ENCODE measurements at places on chromosomes 13 and 19.

GRCh38 chr13:114229506-114229905, 5.2 kb upstream of the CDC16 start:
- no peak for DNase-seq

- no peak for DNase-seq
Observed at GRCh38 chr13:44842158-44842557, 147.1 kb downstream of the NUFIP1 start.

DNA sequence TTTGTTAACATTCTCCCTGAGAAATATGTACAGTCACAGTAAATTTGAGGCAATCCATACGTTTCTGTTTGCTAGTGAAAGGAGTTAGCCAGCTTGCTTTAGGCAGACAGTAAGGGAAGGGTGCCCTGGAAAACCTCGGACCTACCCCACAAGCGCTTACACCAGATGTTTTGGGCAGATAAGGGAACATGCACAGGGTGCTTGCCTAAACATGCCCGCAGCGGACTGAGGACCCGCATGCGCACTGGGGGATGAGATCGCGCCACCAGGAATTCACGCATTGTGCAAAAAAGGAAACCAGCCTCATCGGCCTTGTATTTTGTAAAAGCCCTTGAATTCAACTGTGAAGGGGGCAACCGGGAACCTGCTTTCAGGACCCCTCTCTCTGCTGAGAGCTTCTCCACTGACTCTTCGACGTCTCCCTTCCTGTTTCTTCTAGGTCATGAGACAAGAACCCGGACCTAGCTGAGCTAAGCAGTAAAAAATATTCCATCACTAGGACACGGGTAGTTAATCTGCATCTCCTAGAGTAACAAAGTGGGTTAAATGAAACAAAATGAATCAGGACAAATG, 1399.2 kb upstream of the ATXN8OS start:
- no peak for DNase-seq

GRCh38 chr13:48594096-48594815, 59.5 kb upstream of the CYSLTR2 start:
- DNase-seq, result no peak

DNA sequence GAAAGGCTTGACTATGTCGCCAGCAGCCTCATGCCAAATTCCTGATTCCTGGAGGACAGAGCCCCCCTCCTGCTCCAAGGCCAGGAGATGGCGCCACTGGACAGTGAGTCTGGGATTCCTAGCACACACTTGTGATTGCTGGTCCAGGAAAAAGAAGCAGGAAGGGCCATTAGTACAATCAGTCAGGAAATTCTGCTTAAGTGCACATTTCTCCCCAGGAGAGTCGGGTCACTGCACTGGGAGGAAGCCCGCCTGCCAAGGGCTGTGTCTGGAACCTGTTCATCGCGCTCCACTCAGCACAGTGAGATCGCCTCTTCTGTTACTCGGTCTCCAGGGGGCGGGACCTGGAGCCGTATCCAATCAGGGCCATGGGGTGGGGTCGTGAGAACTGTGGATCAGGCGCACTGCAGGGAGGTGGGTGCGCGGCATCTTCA, 65.1 kb downstream of the ZNF823 start:
- peak; percentile 68 for DNase-seq

DNA sequence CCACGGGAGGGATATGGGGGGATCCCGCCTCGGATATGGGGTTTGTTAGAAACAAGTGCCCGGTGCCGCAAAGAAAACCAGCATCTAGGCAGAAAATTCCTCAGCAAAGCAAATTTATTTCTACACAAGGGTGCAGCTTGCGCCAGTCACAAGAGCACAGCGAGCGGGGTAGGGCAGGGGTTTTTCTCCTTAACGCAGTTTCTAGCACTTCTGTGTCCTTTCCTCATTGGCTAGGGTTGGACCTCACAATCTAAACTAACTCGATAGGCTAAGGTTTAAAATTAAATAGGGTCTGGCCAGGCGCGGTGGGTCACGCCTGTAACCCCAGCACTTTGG, 595 bp downstream of the ZNF440 start:
- DNase-seq, result peak; percentile 12

DNA sequence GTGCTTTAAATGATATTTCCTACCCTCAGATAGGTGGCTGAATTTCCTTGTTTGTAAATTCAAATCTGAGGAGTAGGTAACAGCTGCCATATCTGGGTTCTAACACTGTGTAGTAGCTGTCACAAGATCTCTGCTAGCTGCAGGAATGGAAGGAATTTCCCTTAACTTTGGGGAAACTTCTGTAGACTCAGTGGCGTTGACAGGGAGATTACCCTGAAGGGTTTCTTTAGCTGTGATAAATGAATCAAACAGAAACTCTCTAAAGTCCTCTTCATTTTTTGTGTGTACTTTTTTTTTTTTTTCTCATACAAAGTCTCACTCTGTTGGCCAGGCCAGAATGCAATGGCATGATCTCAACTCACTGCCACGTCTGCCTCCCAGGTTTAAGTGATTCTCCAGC, 5.3 kb upstream of the EPSTI1 start:
- DNase-seq, result no peak

- no peak for DNase-seq
Observed at GRCh38 chr13:113110048-113110851, 4.7 kb downstream of the F7 start.

GRCh38 chr13:20828539-20829364, 55.0 kb upstream of the EEF1AKMT1 start:
- peak; percentile 63 for DNase-seq

- no peak for DNase-seq
Observed at GRCh38 chr13:112986946-112987681, 18.1 kb downstream of the MCF2L start.

DNA sequence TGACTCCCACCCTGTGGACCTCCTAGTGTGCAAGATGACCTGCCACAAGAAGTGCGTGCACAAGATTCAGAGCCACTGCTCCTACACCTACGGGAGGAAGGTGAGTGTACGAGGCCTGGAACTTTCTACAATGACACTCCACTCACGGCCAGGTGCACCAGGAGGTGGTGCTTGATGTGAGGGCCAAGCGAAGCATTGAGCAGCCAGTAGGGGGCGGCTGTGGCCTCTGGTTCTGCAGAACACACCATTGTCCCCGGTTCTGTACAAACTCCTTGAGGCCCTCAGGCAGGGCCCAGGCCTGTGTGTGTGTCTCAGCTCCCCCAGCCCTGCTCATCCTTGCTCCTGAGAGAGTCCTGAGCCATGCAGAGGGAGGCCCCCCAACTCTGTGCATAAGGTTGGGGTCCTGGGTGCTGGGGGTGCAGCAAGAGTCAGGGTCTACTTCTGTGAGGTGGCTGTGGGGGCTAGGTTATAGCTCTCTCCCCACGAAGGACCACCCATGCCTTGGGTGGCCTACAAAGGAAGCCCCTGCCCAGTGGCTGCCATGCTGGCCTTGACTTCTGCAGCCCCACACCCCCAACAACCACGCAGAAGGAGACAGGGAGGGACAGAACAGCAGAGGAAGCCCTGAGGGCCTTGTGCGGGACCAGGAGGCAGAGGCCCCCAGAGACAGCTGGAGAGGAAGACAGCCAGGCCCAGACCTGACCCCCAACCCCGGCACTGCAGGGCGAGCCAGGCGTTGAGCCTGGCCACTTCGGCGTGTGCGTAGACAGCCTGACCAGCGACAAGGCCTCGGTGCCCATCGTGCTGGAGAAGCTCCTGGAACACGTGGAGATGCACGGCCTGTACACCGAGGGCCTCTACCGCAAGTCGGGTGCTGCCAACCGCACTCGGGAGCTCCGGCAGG, 9.7 kb upstream of the USE1 start:
- DNase-seq, result no peak

DNA sequence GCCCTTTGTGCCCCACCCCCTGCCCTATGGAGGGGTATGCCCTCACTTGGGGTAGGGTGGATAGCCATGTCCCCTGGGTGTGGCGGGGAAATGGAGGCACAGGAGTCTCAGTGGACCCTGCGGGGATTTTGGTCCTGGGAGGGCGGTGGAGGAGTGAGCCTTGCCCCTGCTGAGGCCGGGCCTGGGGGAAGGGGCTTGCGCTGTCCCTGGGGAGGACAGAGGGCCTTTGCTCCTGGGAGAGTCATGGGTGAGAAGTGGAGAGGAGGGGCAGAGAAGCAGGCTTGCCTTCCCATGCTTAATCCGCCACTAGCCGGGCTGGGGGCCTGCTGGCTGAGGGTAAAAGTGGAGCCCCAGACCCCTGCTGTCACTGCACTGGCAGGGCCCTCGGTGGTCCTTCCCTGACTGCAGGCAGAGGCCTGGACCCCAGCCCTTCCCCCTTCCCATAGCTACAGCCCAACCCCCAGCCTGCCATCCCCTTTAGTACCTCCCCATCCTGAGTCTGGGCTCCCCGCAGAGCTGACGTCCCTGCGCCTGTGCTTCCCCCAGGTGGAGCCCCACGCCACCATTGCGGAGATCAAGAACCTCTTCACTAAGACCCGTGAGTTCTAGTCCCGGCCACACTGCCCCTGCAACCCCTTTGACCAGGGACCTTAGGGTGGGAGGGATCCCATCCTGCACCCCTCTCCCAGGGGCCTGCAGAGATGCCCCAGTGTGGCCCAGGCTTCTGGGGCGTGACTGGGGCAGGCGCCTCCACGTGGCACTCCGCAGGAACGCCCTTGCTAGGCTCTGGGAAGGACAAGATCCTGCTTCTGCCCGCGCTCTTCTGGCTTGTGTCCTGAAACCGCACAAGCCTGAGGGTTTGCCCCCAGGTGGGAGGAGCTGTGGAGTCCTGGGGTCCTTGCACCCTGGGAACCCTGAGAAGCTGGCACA, 8.9 kb downstream of the NDUFB7 start:
- no peak for DNase-seq

- no peak for DNase-seq
Observed at GRCh38 chr19:8335343-8336071, 7.6 kb downstream of the KANK3 start.

- DNase-seq, result peak; percentile 94
Observed at GRCh38 chr19:45955905-45956608, 17.6 kb downstream of the NOVA2 start.

DNA sequence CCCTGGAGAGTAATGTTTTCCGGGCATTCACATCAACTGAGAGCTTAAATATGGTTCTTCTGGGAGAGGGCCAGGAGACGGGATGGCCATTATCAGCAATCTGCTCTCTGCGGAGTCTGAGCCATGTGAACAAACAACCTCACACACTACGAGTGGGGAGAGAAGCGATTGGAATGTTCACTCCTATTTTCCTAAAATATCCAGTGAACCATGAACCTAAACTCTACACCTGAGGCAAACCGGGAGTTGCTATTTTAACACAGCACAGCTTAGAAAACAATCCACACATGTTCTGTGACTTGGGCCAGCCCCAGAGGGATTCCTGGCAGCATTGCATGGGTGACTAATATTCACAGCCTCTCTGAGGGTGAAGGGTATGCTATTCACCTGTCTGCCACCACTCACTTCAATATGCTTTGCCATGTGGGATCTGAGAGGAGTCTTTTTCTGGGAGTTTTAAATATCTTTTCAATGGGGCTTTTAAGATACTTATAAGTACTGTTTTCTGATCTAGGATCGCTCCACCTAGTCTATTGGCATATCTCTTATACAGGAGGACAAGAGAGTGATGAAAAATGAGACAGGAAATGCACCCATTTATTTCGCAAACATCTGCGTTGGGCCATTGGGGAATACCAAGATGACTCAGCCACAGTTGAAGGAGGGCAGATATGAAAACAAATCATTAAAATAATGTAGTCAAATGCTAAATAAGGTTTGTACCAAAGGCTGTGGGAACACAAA, 72.6 kb upstream of the SERP2 start:
- no peak for DNase-seq

- DNase-seq, result no peak
Observed at GRCh38 chr13:51953347-51954195, 57.7 kb downstream of the ATP7B start.

GRCh38 chr13:93951951-93952350, 527.5 kb downstream of the DCT start:
- no peak for DNase-seq

DNA sequence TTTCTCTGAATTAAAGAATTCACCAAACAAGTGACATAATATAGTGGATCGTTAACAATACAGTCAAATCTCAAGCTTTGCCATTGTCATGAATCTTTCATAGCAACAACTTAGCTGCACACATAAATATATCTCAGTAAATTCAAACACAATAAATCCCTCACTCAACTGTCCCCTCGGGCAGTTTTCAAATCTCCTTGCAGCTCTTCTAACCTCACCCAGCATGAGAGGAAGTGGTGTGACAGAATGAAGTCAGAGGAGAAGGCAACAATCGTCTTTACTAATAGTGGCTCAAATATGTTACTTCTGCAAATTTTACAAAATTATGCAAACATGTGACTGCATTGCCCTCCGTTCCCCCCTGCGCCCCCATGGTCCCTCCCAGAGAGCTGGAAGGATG, 148.2 kb downstream of the RAP2A start:
- DNase-seq, result no peak

DNA sequence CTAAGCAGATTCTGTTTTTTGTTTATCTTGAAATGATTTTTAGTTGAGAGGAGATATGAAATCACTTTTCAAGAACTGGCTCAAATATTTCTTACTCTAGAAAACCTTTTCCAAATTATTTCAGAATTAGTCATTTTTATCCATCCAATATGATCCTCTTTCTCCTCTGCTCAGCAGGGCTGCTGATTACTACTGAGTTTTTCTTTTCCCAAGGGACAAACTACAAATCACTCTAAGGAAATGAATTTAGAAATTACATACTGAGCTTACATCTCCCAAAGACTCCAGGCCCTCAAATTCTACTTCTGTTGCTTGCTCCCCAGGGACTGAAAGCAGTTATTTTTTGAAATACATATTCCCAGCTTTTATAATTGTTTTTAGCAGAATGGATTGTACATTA, 87.4 kb upstream of the UFM1 start:
- DNase-seq, result no peak

GRCh38 chr13:98761986-98762616, 9.6 kb upstream of the SLC15A1 start:
- no peak for DNase-seq

- DNase-seq, result no peak
Observed at GRCh38 chr19:8615813-8616596, 5.5 kb upstream of the ADAMTS10 start.

- DNase-seq, result no peak
Observed at GRCh38 chr19:15631817-15632216, 8.9 kb upstream of the CYP4F3 start.

DNA sequence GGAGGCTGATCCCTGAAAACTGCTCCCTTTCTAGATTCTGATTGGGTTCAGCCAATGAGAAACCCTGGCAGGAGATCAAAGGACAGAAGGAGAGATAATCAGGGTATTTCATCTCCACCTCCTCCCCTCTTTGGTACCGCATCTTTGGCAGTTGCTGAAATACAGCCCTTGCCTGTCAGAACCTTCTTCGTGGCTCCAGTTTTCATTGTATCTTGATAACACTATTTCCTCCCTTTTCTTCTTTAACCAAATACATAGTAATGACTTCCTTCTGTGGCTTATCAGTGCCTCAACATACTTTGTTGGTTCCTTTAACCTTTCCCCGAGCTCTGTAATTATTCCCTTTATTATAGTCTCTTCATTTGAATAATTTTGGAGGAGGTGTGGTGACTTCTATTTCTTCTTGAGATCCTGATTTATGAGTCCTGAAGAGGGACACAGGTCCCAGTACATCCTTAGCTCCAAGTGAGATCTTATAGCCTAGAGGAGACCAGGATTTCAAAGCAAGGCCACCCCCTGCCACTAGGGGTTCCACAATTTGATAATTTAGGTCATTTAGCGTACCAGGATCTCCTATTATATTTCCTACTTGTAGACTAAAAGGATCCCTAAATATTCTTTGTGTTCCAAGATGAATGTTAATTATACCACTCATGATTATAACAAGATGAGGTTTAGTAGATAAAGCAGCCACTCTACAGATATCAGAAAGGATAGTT, 98.0 kb downstream of the EDNRB start:
- no peak for DNase-seq

GRCh38 chr13:21348488-21349120, 110.5 kb downstream of the ZDHHC20 start:
- no peak for DNase-seq

- no peak for DNase-seq
Observed at GRCh38 chr13:32403108-32403507, 24.8 kb downstream of the N4BP2L1 start.

Measured in globus pallidus (tissue), 1 donor.